ENCODE measurements at places on chromosomes 4 and X.

DNA sequence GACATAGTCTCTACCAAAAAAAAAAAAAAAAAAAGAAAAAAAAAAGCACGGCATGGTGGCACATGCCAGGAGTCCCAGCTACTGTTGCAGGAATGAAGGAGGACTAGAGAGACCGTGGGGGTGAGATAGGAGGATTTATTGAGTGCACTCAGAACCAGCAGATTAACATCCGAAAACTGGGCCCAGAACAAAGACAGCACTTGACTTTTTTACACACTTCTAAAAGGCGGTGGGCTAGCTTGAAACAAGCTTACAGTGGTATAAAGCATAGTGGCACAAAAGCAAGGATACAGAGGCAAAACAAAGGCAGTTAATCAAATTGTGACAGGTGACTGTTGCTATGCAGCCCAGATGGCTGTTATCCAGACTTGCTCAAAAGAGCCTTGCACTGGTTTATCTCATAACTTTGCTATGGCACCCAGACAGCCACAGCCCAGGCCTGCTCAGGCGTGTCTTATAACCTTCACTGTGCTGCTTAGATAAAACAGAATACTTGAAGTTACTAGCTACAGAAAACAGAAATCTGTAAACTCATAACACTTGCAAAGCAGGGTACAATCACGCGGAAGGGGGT is 9.9 kb upstream of the PI4K2B start:
- peak; percentile 42 for DNase-seq

DNA sequence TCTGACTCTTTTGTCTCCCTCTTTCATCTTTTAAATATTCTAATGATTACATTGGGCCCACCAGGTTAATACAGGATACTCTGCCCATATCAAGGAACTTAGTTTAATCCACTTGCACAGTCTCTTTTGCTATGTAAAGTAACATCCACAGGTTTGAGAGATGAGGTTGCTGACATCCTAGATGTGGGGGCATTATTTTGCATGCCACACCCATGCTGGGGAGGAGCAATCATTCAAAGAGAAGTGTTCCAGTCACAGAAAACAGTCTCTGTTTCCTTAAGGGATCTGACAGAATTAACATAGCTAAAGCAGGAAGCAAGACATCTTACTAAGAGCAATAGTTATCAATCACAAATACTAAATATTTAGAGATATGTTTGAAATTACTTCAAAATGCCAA is 11.5 kb upstream of the TRAM1L1 start:
- no peak for DNase-seq

DNA sequence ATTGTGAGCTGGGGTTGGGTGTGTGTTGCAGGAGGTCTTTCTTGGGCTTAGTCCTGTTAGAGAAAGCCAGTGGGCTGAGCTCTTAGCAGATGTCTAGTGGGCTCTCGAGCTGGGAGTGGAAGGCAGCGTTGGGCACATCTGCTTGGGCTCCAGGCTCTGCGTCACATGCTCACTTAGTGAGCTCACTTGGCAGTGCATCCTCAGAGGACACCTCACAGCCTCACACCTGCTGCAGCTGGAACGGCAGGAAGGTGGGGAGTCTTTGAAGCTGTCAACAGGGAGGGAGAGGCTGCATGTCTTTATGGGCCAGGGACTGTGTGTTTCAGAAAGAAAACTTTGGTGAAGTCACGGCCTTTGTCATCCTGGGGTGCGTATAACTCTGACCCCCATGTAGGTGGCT is 82.2 kb downstream of the PSAPL1 start:
- no peak for DNase-seq

DNA sequence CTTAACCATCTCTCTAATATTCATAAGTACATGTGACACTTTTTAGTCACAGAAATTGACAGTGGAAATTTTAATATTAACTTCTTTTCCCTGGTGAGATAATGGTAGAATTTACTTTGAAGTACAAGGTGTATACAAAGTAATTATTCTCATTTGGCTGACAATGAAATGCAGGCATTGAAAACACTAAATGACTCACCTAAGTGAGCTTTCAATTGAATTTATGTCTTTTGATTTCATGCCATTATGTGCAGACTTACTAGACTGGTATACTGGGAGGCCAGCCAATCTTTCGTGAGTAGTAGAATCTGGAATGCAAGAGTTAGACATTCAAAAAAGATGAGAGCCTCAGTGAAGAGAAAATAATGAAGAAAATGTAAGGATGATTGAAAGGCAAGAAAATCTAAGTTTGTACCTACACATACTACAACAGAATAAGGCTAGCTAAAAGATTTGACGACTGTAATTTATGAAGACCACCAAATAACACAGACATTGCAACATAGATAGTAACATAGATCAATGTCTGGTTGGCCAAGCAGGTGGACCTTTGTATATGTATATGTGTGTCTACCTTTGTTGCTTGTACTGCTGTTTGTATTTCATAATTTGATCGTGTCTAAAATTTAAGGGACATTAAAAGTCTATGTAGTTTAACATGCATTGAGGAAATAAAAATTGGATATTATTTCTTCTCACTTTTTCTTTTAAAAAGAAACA is 459.7 kb downstream of the IL15 start:
- peak; percentile 92 for DNase-seq

- DNase-seq, result peak; percentile 68
Observed at GRCh38 chr4:153341575-153342090, 2.9 kb upstream of the MND1 start.

DNA sequence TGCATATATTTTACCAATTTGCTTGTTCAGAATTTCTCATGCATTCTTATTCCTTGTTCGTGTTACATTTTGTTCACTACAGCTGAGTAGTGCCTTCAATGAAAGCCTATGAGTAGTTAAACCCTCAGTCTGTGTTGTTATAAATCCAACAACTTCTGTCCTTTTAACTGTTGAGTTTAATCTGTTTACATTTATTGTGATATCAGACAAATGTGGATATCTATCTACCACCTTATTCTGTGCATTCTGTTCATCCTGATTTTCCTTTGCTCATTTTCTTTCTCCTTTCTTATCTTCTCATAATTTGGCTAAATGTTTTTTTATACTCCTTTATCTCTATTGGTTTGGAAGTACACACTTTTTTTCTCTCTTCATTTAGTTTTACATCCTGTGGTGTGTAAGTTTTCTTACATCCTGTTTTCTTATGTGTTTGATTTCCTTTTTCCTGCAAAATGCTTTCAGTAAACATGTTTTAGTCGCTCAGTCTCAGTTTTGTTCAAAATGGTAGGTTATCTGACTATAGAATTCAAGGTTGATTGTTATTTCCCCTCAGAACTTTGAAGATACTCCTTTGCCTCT is 54.2 kb downstream of the CASP6 start:
- no peak for DNase-seq

GRCh38 chrX:24561121-24561520 is 86.0 kb downstream of the PCYT1B start:
- no peak for DNase-seq

Data from LHCN-M2 (cell line).